ENCODE measurements at places on chromosomes 7 and 10. TPM values are rescaled to one million over a fixed set of nuclear protein-coding genes. Genes with fewer than 3 reads are reported as not detected.

DNA sequence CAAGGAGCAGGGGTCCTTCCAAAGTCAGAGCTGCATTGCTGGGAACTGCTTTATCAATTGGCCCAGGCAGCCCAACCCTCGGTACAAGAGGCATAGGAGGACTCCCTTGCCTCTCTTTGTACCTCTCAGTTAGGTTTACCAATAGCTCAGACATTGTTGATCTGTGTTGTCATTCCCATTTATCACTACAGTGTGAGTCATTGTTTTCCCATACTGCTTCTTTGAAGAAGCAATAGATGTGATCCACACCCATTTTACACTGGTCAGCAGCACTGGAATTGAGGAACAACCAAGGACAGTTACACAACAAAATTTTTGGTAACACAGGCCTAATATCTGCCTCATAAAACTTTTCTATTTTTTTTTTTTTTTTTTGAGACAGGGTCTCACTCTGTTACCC lies 307.2 kb downstream of the SNX13 start:
- H3K36me3 ChIP-seq, result no peaks in the 10 kb centered on the region
- H3K27ac ChIP-seq, result no peak overlapping the region
- H3K4me1 ChIP-seq, result no peaks in the 10 kb centered on the region
- no peaks in the 10 kb centered on the region for H3K27me3 ChIP-seq

ZNF853 gene
- total RNA-seq, result 7.9 TPM

- H3K27me3 ChIP-seq, result peaks cover 10% of the 10 kb centered on the region
- peaks cover 23% of the 10 kb centered on the region for H3K4me1 ChIP-seq
- peak; percentile 95 for DNase-seq
- H3K27ac ChIP-seq, result peak within 1 kb of the TSS; percentile 77
These were observed at the start of gene MAPK8 for GRCh38 chr10:48306265-48306869. Gene MAPK8, plus strand, starts transcription at chr10:48306677. Its CDS starts 94,984 bp downstream, at chr10:48401661.

KLLN gene
- 0.74 TPM for total RNA-seq

GRCh38 chr7:133290041-133290440 lies 37.2 kb downstream of the EXOC4 start:
- H3K36me3 ChIP-seq, result peaks cover 5% of the 10 kb centered on the region
- no peak for DNase-seq
- H3K4me1 ChIP-seq, result peaks cover 9% of the 10 kb centered on the region
- H3K27ac ChIP-seq, result no peak overlapping the region

DNA sequence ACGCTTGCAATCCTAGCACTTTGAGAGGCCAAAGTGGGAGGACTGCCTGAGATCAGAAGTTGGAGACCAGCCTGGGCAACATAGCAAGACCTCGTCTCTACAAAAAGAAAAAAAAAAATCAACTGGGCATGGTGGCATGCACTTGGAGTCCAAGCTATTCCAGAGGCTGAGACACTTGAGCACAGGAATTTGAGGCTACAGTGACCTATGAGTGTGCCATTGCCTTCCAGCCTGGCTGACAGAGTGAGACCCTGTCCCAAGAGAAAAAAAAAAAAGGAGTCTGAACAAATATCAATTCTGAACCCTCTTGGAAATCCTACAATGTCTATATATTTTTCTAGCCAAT lies 126.8 kb upstream of the NRP1 start:
- no peak for DNase-seq
- no peak overlapping the region for H3K27ac ChIP-seq
- H3K27me3 ChIP-seq, result peaks cover 3% of the 10 kb centered on the region
- H3K4me1 ChIP-seq, result peaks cover 4% of the 10 kb centered on the region

SLC18A2 gene
- total RNA-seq, result 1.3 TPM

DNA sequence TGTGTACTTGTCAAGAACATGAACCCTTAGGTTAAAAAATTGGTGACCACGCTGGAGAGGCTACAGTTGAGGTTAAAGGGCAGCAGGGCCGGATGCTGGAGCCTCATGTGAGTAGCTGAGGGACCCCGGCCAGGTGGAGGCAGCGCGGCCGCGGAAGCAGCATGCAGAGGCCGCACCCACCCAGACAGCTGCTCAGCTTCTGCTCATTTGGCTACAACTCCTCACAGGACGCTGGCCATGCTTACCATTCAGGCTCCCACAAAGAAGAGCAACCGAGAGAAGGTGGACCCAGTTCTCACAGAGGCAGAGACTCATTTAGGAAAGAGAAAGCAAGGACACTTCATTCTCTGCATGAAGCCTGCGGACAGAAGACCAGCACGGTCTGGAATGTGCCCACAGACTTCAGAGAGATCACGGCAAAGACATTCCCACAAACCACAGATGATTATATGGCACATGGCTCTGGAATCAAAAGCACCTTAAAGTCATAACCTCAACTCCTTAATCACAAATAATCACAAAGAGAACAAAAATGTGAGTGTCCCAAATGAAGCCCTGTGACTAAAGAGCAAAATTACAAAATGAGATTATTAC lies 94.4 kb downstream of the VOPP1 start:
- no peaks in the 10 kb centered on the region for H3K4me1 ChIP-seq
- no peak overlapping the region for H3K27ac ChIP-seq
- peaks cover 14% of the 10 kb centered on the region for H3K36me3 ChIP-seq
- no peak overlapping the region for H3K4me3 ChIP-seq
- no peak for DNase-seq

GRCh38 chr7:141706239-141707064 lies 1.7 kb upstream of the WEE2 start:
- H3K27ac ChIP-seq, result no peak overlapping the region
- no peak overlapping the region for H3K4me3 ChIP-seq
- peaks cover 37% of the 10 kb centered on the region for H3K4me1 ChIP-seq
- peaks cover 4% of the 10 kb centered on the region for H3K36me3 ChIP-seq
- H3K27me3 ChIP-seq, result peaks cover 2% of the 10 kb centered on the region
- no peak for DNase-seq

DNA sequence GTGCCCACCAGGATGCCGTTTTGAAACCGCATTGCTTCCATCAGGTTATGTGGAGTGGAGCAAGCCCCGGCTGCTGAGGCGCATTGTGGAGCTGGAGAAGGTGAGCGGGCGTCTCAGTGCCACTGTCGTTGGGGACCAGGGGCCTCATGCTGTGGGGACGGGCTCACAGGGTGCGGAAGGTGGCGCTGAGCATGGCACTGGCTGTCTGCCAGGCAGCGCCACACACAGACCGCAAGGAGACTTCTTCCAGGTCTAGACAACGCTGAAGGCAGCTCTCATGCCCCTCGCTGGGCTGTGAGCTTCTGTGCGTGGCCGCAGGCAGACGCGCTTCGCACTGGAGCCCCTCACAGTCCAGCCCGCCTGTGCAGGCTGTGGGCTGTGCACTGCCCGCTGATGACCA lies 29.0 kb downstream of the IQCE start:
- peaks cover 7% of the 10 kb centered on the region for H3K27me3 ChIP-seq
- no peak overlapping the region for H3K27ac ChIP-seq
- H3K4me1 ChIP-seq, result peaks cover 6% of the 10 kb centered on the region
- DNase-seq, result no peak
- no peak overlapping the region for H3K4me3 ChIP-seq

OR2A5 gene
- total RNA-seq, result not detected

DNA sequence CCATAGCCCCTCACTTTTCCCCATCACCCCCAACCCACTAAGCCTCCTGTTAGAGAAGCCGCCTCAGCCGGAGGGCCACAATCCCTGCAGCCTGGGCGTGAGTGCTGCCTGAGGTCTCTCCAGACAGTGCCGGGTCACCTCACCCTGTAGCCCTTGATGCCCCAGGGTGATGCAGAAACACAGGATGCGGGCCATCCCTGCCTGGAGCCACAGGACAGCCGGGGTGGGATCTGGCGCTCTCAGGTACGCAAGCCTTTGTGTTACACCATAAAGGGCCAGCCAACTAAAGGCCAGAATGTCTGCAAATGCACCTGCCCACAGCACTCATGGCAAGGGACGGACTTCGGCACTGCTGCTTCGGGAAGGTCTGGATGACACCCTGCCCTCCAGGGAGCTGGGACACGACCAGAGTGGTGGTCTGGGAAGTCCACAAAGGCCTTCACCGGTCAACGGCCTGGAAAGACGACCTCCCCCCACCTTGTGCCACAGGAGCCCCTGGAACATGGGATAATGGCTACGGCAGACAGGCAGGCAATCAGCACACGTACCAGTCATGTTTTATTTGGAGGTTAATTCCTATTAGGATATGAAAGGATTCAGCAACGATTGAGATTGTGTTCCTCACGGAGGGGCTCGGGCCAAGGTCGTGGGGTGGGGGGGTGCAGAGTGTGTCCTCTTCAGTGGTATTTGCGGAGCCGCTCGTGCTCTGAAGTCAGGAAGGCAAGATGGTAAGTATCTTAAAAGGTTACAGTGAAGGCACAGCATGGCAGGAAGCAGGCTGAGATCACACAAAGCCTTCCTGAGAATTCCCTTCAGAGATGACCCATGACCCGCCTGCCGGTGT lies 8.1 kb downstream of the ATP5MF start:
- H3K4me1 ChIP-seq, result peaks cover 7% of the 10 kb centered on the region
- H3K4me3 ChIP-seq, result no peak overlapping the region
- H3K36me3 ChIP-seq, result peaks cover 42% of the 10 kb centered on the region

DNA sequence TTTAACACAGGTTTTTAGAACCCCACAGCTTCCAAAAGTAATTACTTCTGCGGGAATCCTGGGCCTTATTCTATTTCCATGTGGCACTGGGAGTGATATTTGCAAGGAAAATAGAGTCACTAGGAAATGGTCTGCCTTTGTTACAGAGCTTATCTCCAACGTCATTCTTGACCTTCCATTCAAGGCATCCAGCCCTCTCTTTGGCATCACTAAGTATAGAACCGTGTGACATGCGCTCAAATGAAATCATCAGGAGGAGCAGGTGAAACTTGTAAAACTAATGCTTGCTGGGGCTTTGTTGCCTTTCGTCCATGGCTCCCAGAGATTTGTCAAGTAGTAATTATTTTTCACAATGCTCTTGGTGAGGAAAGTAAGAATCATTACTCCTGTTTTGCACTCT lies 73.4 kb downstream of the PAPSS2 start:
- peaks cover 3% of the 10 kb centered on the region for H3K27me3 ChIP-seq
- DNase-seq, result no peak

DNA sequence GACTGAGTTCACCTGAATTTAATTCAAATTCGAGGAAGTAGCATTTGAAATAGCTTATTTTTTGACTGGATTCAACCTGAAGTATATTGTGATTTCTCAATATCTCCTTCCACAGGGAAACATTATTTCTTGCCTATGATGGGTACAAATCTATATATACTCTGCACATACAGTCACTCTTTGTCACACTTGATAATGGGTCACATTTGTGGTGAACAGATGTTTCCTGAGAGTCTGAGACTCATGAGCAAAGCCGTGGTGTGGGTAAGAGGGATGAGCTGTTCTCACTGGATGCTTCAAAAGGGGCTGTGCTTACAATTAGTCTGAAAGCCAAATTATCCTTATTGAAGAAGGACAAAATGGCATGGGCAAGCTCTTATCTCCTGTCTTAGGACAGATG lies 18.0 kb upstream of the TBXAS1 start:
- no peaks in the 10 kb centered on the region for H3K27me3 ChIP-seq
- H3K36me3 ChIP-seq, result peaks cover 5% of the 10 kb centered on the region
- H3K4me1 ChIP-seq, result no peaks in the 10 kb centered on the region
- H3K27ac ChIP-seq, result no peak overlapping the region

DNA sequence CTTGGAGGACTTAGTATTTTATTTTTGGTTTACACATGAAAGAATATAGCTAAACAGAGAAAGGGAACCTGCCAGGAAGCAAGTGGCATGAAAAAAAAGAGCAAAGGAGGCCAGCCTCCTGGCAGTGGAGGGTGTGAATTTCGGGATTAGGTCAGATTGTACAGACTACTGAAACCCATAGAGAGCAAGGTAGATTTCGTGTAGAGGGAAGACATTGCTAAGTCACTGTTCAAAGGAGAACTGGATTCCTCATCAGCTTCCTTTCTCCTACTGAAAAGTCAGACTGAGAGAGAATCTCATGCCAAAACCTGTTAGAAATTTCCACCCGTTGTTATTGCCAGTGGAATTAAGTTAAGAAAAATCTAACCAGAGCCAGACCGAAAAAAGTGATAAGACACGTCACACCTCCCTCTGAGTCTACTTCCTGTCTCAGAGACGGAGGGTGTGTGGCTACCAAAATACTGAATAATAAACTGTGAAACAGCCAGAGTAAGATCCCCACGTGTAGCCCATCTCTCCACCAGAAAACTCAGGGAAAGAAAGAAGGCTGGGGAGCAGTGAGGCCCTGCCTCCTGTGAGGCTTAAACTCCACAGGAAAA lies 118.8 kb downstream of the SKIDA1 start:
- no peaks in the 10 kb centered on the region for H3K4me1 ChIP-seq
- peaks cover 6% of the 10 kb centered on the region for H3K27me3 ChIP-seq
- no peaks in the 10 kb centered on the region for H3K36me3 ChIP-seq
- H3K4me3 ChIP-seq, result no peak overlapping the region

- no peak overlapping the region for H3K27ac ChIP-seq
- no peaks in the 10 kb centered on the region for H3K4me1 ChIP-seq
- H3K4me3 ChIP-seq, result no peak overlapping the region
- DNase-seq, result no peak
- H3K36me3 ChIP-seq, result peaks cover 20% of the 10 kb centered on the region
These were observed 19.4 kb downstream of the KIN start for GRCh38 chr10:7768417-7768816.

- no peak for DNase-seq
- H3K27me3 ChIP-seq, result no peaks in the 10 kb centered on the region
- H3K4me1 ChIP-seq, result peaks cover 3% of the 10 kb centered on the region
These were observed 275.4 kb downstream of the PARD3 start for GRCh38 chr10:34539533-34540315.

DNA sequence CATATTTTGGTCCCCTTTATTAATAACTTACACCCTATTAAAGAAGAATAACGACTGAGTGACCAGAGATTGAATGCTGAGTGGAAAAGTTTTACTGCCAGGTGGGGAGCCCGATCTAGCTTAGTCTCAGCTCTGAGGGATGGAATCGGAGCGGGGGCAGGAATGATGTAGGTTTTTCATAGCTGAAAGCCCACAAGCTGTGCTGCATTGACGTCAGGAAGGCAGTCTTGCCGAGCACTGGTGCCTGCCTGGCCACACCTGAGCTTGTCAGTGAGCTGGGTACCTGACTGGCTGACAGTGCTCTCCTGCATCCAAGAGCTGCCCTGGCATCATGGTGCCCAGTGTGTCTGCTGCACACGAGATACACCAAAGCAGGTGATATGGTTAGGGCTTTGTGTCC lies 34.8 kb downstream of the GRK5 start:
- no peak for DNase-seq
- H3K27ac ChIP-seq, result peak overlapping the region; percentile 85
- peak overlapping the region; percentile 72 for H3K4me3 ChIP-seq
- H3K27me3 ChIP-seq, result peaks cover 2% of the 10 kb centered on the region
- H3K4me1 ChIP-seq, result peaks cover 62% of the 10 kb centered on the region

GRCh38 chr10:98405422-98405821 lies 9.6 kb downstream of the PYROXD2 start:
- H3K4me3 ChIP-seq, result no peak overlapping the region
- H3K27ac ChIP-seq, result no peak overlapping the region
- H3K27me3 ChIP-seq, result peaks cover 2% of the 10 kb centered on the region
- no peaks in the 10 kb centered on the region for H3K4me1 ChIP-seq
- peaks cover 3% of the 10 kb centered on the region for H3K36me3 ChIP-seq
